ENCODE measurements at places on chromosomes 12 and 14. TPM values are rescaled to one million over a fixed set of nuclear protein-coding genes. Genes with fewer than 3 reads are reported as not detected.

FGF23 gene
- not detected for total RNA-seq

HRK gene
- total RNA-seq: not detected

IQSEC3 gene
- 8.0 TPM for total RNA-seq

IFI27 gene
- 210 TPM for total RNA-seq

PAH gene
- total RNA-seq: not detected

LHX5 gene
- not detected for total RNA-seq

KCNJ8 gene
- total RNA-seq: 13.8 TPM

ZFHX2 gene
- 5.3 TPM for total RNA-seq

SMOC1 gene
- total RNA-seq: not detected

TCP11L2 gene
- total RNA-seq: 56.4 TPM

DNA sequence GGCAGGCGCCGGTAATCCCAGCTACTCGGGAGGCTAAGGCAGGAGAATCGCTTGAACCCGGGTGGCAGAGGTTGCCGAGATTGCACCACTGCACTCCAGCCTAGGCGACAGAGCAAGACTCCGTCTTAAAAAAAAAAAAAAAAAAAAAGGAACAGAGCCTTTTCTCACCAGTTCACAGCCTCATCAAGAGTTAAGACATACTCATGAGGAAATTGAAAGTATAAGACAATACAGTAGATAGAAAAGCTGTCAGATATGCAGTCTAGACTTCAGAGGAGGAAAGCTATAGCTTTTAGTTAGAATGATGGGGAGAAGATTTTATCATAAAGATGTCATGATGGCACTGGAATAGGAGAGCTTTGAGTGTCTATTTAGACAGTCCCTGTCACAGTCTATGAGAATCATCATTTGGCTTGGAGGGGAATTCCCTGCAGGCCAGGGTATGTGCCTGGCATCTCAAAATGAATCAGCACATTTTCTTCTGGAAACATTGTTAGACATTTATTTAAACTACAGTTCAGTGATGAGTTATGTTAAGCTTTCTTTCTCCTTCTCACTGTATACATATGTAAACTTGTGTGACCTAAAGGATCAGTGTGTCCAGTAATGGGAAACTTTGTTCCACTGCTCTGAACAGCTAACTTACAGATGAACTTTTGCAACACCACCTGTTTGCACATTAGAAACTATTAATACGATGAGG, 2.9 kb upstream of the RAB35 start:
- no peak for DNase-seq

DNA sequence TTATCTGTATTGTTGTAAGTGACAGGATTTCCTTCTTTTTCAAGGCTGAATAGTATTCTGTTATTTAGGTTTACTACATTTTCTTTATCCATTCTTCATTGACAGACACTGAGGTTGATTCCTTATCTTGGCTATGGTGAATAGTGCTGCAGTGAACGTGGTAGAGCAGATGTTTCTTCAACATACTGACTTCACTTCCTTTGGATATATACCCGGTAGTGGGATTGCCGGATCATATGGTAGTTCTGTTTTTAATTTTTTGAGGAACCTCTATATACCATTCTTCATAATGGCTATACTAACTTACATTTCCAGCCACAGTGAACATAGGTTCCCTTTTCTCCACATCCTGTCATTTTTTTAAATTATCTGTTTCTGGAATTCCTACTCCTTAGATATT, 21.8 kb downstream of the DERA start:
- DNase-seq: no peak

GRCh38 chr12:45827974-45828373, 98.5 kb downstream of the ARID2 start:
- no peak for DNase-seq

DNA sequence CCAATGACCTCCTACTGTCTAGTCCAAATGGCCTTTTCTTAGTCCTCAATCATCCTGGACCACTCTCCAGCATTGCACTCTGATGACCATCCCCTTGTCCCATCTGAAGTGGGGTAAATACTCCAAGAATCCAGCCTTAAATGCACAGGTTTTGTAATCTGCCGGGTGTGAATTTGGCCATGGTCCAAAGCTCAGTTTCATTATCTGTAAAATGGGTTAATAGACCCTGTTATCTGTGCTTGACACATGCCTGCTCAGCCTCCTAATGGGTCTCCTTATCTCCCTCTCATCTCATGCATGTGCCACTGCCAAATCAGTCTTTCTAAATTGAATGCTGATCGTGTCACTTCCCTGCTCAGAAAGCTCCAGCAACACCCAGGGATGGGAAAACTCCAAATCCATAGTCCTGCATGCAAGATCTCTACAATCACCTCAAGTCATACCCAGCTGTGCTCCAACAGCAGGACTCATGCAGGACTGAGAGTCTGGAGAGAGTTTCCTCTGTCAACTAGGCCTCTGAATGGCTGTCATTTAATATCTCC, 22.3 kb downstream of the LGR5 start:
- no peak for DNase-seq

DNA sequence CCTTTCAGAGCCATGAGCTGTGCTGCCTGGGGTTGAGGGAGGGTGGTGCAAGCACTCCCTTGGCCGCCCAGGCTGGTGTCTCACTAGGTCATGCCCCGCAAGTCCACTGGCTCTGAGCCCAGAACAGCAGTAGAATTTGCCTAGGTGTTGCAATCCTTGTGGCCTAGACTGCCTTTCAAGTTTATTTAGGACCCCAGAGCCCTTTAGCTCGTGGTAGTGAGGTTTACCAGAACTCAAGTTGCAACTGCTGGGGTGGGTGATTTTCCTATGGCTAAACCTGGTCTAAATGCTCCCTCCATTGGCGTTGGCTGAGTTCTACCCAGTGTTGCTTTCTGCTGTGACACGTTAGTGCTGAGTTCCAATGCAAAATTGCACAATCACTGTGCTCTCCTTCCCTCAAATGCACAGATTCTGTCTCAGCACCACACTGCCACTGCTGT, 287.2 kb downstream of the BCAT1 start:
- DNase-seq: peak; percentile 92

DNA sequence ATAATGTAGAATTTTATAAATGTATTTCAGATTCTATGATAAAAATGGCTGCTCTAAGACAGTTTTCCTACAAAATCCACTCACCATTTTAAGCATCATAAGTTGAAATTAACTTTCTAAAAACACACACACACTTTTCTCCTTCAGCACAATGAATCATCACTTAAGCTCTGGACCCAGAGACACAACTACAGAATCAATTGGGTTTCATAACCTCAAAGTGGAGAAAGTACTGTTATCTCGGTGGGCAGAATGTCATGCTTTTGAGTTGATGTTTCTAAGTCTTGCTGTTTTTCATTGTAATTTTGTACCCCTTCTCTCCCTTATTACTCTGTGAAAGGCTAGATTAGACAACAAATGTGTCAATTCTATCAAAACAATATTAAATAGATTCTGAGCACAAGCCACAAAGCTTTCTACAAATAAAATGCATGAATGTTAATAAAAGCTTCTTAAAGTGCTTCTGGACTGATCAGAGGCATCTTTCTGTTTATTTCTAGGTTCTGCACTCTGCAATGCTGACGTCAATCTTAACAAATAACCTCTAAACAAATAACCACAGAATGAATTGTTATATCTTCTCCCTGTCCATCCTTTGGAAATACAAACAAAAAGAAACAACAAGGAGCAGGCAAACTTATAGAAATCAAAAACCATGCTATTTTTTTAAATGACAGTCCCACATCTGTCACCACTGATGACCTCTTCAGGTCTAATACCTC, 8.2 kb downstream of the IPO8 start:
- no peak for DNase-seq

GRCh38 chr12:7123806-7124522, 4.7 kb downstream of the RBP5 start:
- no peak for DNase-seq

GRCh38 chr12:87801860-87802720, 227.1 kb downstream of the C12orf50 start:
- DNase-seq: no peak

DNA sequence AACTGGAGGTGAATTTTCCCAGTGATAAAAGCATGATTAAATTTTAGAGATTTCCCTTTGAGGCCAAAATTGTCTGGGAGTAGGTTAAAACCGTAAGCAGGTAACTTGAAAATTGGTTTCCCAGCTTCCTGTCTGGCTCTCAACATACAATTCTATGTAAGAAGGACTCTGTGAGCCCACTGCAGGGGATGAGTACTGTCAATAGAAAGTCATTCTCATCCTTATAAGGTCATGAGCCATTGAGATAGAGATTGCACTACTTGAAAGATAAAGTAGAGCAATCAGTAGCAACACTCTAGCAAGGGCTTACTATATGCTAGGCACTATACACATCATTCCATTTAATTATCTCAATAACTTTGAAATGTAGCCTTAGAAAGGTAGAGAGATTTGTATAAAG, 225.6 kb upstream of the HMGA2 start:
- no peak for DNase-seq

GRCh38 chr12:6641131-6641530, 5.4 kb upstream of the LPAR5 start:
- DNase-seq: no peak

- no peak for DNase-seq
Observed at GRCh38 chr12:79991586-79991985, 56.7 kb upstream of the PPP1R12A start.

- no peak for DNase-seq
Observed at GRCh38 chr12:56205445-56205844, 16.2 kb upstream of the SMARCC2 start.

DNA sequence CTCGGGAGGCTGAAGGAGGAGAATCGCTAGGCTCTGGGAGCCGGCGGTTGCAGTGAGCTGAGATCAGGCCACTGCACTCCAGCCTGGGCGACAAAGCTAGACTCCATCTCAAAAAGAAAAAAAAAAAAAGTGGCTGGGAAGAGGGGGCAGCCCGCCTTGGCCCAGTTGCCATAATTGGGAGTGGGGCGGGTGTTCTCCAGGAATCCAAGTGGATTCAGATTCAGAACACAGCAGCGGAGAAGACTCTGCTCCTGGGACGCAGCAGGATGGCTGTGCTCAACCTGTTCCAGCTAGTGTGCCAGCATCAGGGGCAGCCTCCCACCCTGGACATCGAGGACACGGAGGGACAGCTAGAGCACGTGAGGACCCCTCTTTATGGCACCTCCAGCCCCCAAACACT, 5.5 kb downstream of the CFAP73 start:
- no peak for DNase-seq

GRCh38 chr12:53402871-53403270, 20.8 kb upstream of the AMHR2 start:
- no peak for DNase-seq

DNA sequence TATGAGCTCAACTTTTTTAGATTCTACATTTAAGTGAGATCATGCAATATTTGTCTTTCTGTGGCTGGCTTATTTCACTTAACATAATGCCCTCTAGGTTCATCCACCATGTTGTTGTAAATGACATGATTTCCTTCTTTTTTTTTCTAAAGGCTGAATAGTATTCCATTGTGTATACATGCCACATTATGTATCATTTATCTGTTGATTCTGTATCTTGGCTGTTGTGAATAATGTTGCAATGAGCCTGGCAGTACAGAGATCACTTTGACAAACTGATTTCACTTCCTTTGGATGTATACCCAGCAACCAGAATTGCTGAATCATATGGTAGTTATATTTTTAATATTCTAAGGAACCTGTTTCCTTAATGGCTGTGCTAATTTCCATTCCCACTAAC, 19.1 kb downstream of the FBXW8 start:
- no peak for DNase-seq

- peak; percentile 63 for DNase-seq
Observed at GRCh38 chr12:116317986-116318575, 40.6 kb upstream of the MED13L start.

GRCh38 chr12:17015501-17015900, 409.5 kb upstream of the LMO3 start:
- no peak for DNase-seq

- no peak for DNase-seq
Observed at GRCh38 chr12:2631653-2632350, 163.0 kb upstream of the FKBP4 start.

GRCh38 chr14:24059841-24060388, 8.1 kb downstream of the CARMIL3 start:
- DNase-seq: no peak

GRCh38 chr14:103518422-103519042, 4.1 kb downstream of the CKB start:
- DNase-seq: peak; percentile 62

DNA sequence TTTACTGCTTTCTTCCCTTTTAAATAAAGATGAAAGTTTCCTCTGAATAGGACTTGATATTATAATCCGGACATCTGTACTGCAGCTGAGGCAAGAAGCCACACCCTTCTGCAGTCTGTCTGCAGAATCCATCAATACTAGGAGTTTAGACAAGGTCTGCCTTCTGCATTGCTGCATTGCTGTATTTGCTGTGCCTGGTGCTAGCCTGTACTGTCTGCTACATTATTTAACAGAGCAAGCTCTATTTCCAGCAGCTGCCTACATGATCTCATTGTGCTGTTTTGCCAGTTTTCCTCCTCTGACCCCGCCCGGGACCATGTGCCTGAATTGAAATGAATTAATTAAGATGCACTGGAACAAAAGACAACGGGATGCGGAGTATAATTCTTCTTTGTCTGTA, 1.7 kb downstream of the TUBA1A start:
- no peak for DNase-seq

GRCh38 chr12:85468356-85469157, 188.5 kb downstream of the ALX1 start:
- peak; percentile 18 for DNase-seq

DNA sequence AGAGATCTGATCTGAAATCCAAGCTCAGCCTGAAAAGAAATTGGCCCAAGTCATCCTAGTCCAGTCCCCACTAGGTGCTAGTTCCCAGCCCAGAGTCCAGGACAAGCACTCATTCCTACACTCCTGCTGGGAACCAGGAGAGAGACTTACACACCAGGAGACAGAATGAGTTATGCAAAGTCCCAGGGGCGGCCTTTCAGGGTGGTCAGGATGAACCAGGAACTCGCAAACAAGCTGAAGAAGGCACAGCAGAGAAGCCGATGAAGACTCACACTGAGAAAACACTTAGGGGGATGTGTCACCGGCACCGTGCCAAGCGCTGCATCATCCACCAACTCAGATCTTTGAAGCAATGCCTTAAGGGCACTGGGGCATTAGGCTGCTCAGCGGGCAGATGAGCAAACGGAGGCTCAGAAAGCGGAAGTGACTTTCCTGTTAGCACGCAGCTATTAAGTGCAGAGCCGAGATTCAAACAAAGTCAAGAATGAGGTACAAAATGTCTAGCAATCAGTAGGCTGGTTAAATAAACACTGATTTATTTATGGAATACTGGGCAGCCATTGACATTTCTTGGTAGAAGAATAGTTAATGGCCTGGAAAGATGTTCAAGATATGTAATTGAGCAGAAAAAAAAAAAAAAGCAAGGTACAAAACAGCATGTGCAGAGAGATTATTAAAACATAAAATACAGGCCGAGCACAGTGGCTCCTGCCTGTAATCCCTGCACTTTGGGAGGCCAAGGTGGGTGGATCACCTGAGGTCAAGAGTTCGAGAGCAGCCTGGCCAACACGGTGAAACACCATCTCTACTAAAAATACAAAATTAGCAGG, 78.7 kb downstream of the LRRC74A start:
- DNase-seq: peak; percentile 78

- no peak for DNase-seq
Observed at GRCh38 chr12:68980476-68981212, 47.7 kb upstream of the CPM start.

- peak; percentile 81 for DNase-seq
Observed at GRCh38 chr12:132262256-132263060, 66.9 kb downstream of the GALNT9 start.

GRCh38 chr12:14643251-14643650, 53.1 kb downstream of the GUCY2C start:
- DNase-seq: no peak

GRCh38 chr14:53472306-53472705, 319.2 kb upstream of the DDHD1 start:
- no peak for DNase-seq

All from upper lobe of left lung (tissue), 6 donors.